Suppressor macrophage treated with lipopolysaccharide for 4 hours (primary cell): ENCODE measurements at places on chromosomes 2 and 18.
A peak's percentile ranks its signal among the peaks of the same experiment; 100 is the strongest.

DNA sequence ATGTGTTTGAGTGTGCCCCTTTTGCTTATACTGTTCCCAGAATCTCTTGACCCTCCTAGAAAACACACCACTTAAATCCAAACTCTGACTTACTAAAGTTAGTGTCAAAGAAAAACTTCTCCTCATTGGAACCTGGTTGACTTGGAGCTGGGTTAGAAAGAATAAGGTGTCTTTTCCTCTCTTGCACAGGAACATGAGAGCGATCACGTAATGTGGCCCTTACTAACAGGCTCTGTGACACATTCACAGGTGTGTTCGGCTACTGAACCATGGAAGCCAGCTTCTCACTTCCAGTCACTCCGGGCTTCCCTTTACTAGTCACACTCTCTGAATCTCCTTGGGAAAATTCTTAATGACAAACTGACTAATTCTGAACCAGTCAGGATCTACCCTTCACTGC, 5.4 kb upstream of the POU3F3 start:
- no peak for DNase-seq

DNA sequence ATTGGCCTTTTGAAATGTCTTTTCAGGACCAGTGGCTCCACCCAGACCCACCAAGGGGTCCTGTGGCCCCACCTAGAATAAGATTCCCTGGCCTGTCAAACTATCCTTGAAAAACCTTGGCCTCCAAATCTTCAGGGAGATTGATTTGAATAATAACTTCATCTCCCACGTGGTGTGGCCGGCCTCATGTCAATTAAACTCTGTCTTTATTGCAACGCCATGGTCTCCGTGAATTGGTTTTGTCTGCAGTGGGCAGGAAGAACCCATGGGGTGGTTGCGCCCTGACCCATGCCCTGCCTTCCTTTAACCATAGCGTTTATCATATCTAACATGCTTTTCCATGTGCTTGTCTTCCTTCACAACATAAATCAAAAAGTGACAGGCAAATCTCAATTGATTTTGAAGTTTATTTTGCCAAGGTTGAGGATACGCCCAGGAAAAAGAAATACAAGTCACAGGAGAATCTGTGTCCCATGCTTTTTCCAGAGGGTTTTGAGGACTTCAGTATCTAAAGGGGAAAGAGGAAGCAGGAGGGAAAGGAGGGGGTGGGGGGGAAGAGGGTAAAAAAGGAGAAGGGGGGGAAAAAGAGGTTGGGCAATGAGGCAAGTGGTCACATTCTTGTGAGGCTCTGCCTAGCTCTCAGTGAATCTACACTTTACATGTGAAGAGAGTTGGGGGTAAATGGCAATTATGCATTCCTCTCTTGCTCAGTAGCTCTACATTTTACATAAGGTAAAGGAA, 66.5 kb upstream of the CABLES1 start:
- peak; percentile 55 for DNase-seq

DNA sequence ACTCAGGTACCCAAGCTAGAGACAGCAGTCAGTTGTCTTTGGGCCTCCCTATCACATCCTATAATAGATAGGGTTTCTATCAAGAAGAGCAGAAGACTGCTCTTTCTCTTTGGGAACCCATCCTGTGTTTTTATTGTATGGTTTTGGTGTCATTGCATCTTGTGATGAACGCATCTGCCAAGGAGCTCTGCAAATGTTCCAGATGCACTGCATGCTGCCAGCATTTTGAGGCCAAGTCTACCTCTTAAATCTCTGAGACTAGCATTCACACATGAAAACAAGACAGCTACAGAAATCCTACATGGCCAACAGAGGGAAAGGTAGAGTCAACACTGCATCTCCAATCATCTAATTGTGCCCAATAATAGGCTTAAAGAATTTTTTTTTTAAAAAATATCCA, 14.0 kb downstream of the SEMA4F start:
- no peak for DNase-seq

DNA sequence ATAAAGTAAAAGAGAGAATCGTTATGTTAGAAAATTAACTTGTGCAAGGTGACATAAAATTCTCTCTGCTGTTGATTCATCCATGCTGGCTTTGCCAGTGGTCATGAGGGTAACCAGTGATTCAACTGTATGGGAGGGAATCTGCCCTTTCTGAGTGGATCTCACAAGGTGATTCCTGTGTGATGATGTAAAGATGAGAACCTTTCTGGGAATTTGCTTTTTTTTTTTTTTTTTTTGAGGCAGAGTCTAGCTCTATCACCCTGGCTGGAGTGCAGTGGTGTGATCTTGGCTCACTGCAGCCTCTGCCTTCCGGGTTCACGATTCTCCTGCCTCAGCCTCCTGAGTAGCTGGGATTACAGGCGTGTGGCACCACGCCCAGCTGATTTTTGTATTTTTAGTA, 23.3 kb downstream of the RAB31 start:
- DNase-seq = no peak

DNA sequence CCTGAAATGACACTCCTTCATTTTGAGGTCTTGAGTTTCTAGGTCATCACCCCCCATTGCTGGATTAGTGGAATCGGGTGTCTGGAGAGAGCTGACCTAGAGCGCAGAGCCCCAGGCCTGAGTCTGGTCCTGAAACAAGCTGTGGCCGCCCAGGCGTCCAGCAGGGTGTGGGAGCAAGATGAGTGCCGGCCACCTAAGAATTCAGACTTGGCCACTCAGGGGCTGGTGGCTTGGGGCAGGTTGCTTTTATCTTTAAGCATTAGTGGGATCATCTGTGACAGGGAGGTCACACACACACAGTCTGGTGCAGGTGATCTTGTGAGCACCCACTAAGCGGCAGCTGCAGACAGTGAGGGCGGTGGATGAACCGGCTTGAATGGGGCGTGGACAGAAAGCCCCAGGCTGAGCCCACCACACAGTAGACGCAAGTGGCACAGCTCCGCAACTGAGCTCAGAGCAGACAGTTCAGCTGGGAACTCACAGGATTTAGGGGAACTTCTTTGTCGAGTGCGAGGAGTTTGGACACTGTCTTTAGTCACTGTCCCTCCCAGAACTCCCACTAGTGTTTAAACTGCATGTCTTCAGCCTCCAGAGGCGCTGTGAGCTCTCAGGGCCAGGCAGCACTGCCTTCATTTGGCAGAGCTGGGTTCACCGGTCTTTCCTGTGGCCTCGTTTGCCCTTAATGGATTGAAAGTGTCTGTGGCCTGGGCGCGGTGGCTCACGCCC, 21.5 kb downstream of the ITGB1BP1 start:
- no peak for DNase-seq

DNA sequence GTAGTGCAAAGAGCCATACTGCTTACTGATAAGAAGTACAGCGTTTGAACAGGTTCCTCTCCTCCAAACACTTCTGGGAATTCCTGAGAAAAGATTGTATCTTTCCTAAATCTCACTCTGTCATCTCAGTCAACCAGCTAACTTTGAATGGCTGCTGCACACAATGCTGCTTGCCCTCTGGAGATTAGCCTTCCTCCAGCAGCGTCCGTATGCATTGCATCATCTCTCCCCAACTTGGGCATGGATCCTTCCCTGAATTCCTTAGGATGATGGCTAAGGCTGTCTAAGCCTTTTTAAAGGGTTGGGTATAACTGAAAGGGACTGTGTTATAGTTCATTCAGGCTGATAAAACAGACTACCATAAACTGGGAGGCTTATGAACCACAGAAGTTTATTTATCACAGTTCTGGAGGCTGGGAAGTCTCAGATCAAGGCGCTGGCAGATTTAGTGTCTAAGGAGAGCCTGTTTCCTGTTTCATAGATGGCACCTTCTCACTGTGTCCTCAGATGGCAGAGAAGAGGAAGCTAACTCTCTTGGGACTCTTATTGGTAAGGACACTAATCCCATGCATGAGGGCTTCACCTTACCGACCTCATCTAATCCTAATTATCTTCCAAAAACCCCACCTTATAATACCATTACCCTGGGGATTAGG, 105.3 kb downstream of the PAX3 start:
- no peak for DNase-seq

DNA sequence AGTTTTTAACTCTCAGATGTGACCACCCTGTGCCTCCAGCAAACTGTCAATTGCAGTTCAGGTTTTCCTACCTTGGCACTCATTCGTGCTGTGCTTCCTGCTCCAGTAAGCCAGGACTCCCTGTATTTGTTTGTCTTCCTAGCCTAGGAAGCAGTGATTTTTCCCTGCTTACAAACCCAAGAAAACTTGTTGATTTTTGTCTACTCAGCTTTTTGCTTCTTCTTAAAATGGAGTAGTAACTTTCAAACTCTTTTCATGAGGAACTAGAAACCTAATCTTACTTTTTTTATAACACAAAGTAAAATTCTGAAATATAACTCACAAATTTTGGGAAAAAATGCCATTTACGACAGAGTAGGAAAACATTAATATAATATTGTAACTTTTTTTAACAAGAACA, 150.6 kb upstream of the TMEFF2 start:
- DNase-seq = no peak

DNA sequence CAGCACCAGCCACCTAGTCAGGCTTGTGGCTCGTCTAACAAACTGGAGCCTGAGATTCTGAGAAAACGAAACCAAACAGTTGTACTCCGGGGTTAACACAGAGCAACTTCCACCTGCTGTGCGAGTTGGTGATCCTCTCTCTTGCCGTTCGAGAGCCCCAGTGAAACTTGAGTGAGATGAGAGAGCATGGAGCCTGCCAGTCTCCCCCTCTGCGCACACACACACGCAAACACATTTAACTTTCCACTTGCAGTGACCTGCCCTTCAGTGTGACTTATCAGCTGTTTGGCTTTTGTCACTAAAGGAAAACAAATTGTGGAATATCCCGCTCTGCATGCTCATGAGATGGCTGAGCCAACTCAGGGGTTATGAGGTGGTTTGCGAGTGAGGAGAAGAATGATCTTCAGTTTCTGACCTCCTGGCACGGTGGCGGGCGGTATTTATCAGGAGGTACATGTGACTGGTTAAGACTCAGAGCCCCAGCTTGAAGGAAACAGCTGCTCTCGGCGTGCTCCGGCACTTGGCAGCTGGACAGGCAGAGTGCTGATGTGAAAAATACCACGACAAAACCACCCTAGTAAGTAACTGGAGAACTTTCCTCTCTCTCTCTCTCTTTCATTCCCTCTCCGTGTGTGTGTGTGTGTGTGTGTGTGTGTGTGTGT, at the start of gene RASGRP3:
Gene RASGRP3 (plus strand): TSS at position 519 of the 662 bp plus-strand sequence. CDS start 38,488 bp downstream, outside the sequence.
- DNase-seq = peak; percentile 84

DNA sequence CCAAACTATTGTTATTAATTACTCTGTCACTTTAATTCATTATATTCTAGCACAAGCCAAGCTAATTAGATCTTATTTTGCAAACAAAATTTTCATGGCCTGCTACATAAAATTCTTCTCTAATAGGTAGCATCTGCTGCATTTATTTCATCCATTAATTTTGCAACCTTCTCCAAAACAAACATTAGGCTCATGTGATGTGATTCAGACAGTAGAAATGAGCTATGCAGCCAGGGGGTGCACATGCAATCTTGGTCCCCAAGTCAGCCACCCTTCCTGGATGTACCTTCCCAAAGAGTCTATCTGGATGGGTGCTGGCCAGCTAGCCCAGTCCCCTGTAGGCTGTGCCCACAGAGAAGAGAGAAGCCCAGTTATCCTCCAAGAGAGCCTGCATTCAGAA, 242.1 kb upstream of the OSR1 start:
- DNase-seq = no peak

GRCh38 chr2:145841973-145842372, 1322.1 kb upstream of the ZEB2 start:
- DNase-seq = no peak
